ENCODE measurements at places on chromosomes 2 and 18.

- DNase-seq, result no peak
These were observed 19.0 kb downstream of the ADAM23 start for GRCh38 chr2:206462240-206462854.

DNA sequence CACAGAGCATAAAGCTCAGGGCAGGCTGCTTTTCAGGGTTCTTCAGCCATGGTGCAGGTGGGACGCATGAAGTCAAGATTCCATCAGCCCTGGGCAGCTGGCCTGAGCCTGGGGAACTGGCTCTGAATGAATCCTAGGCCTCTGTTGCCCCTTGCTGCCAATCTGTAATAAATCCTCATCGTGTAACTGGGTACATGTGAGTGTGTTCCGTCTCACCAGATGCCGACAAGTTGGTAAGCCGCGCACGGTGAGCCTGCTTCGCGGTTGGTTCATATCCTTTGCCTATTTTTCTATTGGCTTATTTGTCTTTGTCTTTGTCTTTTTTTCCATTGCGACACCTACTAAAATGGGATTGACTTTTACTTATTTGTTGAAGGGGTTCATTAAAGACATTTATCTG, 27.7 kb downstream of the B3GNT7 start:
- DNase-seq, result no peak

DNA sequence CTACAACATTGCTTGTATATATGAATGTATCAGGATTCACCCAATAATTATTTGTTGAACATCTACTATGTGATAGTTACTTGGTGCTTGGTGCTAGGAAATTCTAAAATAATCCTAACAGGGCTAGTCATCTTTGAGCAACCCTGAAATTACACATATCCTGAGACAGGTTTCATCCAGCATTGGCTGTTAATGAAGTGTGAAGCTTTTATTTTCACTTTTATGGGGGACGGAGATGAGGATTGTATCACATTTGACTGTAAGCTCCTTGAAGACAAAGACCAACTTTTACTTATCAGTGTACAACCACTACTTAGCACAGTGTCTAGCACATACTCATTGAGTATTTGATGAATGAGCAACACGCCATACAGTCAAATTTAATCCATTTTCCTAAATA, 6.8 kb upstream of the GALM start:
- DNase-seq, result no peak

DNA sequence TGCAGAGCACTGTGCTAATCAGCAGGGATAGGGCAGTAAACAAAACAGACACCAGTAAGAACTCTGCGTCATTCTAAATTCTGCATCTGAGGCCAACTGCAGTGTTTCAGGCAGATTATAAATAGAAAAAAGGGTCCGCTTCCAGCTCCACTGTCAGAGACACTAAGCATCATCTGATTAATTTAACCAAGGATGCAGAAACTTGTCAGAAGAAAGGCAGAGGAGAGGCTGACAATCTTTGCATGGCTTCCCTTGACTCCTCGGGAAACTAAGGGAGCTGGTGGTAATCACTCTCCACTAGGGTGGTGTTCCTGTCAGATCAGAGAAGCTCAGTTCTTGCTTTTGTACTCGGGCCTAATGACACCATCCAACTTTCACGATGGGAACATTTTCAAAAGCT, 123.5 kb downstream of the DNAH6 start:
- DNase-seq, result no peak

DNA sequence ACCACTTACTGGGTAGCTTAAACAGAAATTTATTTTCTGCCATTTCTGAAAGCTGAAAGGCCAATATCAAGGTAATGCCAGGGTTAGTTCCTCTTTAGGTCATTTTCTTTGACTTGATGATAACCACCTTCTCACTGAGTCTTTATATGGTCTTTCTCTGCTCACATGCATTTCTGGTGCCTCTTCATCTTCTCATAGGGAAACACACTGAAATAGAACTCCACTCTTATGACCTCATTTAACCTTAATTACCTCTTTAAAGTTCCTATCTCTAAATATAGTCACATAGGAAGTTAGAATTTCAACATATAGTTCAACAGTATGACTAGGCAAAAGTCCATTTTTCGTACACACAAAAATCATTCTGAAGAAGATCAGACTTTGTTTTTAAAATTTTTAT, 616.8 kb upstream of the VRK2 start:
- no peak for DNase-seq

GRCh38 chr2:24858996-24859395, 61.0 kb downstream of the ADCY3 start:
- no peak for DNase-seq

DNA sequence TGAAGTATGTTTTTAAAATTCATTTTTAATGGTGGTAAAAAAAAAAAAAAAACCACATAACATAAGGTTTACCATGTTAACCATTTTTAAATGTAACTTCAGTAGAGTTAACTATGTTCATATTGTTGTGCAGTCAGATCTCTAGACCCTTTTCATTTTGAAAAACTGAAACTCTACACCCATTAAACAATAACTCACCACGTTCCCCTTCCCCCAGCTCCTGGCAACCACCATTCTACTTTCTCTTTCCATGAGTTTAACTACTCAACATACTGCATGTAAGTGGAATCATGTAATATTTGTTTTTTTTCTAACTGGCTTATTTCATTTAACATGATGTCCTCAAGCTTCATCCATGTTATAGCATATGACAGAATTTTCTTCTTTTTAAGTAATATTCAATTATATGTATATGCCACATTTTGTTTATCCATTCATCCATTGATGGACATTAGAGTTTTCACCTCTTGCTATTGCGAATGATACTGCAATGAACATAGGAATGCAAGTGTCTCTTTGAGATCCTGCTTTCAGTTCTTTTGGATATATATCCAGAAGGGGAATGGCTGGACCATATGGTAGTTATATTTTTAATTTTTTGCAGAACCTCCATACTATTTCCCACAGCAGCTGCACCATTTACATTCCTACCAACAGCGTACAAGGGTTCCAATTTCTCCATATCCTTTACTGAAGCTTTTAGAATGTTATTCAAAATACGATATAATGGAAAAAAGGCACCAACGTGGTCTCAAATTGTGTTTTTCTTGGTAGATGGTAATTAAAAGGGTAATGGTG, 91.0 kb downstream of the SPTBN1 start:
- DNase-seq, result no peak

GRCh38 chr2:182946958-182947369, 80.5 kb upstream of the FRZB start:
- DNase-seq, result no peak

DNA sequence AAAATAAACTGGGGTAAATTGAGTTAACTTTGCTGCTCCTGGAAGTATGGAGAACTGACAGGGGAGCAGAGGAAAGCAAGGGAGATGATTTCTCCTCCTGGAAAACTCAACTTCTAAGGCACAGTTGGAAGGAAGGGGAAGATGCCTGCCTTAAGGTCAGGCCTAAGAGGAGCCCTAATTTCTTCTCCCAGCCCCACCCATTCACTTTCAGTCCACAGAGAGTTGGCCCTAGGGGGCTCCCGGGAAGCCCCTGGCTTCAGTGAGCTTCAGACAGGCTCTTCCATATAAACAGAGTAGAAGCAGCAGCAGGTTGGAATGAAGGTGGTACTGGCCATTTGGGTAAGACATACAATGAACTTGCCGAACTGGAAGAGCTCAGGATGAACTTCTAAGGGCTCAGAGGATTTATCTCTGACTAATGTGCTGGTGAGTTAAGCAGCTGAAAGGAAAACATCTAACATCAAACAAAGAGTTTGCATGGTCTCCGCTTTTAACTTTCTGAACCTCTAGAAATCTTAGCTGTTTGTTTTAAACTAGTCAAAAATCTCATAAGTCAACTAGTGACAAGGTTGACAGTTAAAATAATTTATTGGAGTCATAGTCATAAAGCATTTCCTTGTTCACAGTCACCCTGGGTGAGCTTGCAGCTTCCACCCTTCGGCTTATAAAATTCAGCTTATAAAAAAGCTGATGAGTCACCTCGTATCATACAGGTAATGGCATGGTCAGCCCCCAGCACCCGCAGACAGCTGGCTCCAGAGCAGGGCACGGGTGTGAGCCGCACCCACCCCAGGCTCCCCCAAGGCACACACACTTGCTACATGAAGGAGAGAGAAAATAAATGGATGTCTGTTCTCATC, 9.8 kb downstream of the MALL start:
- DNase-seq, result no peak

- peak; percentile 8 for DNase-seq
These were observed 49.9 kb downstream of the MTCL1 start for GRCh38 chr18:8754995-8755960.

- DNase-seq, result no peak
These were observed 16.9 kb upstream of the VWA3B start for GRCh38 chr2:98070081-98070480.

DNA sequence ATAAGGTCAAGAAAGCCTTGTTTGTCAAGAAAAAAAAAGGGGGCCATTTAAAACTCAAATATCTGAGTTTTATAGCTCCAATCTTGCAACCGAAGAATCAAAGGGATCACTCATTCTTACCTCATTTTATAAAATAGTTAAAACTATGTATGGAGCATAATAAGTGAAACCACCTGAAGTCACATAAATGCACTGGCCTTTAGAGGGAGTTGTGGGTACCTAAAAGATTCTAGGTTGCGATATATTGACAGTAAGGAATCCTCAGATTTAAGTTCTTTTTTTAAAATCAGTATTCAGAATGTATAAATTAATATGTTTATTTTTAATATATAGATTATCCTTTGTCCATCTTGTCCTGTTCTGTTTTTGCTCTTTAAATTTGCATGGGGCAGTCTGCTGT, 3.4 kb downstream of the ARHGAP28 start:
- no peak for DNase-seq

- peak; percentile 48 for DNase-seq
These were observed 70.2 kb upstream of the SH3BP4 start for GRCh38 chr2:234881413-234882241.

DNA sequence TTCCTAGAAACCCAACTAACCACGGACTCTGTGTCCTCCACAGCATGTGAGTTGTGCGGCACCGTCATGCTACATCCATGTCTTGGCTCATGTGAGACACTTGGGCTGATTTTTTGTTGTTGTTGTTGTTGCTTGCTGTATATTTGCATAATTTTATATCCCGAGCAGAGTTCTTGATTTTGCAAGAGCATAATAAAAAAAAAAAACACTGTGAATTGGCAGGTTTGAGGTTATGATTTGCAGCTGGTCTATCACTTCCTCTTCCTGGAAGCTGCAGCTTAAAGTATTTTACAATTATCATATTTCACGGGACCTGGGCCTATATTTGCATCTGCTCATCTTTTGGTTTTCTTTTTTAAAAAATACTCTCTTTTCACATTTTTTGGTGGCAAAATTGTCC, 142.3 kb upstream of the NRP2 start:
- no peak for DNase-seq

- no peak for DNase-seq
These were observed 119.8 kb downstream of the NDUFA10 start for GRCh38 chr2:239905306-239905705.

DNA sequence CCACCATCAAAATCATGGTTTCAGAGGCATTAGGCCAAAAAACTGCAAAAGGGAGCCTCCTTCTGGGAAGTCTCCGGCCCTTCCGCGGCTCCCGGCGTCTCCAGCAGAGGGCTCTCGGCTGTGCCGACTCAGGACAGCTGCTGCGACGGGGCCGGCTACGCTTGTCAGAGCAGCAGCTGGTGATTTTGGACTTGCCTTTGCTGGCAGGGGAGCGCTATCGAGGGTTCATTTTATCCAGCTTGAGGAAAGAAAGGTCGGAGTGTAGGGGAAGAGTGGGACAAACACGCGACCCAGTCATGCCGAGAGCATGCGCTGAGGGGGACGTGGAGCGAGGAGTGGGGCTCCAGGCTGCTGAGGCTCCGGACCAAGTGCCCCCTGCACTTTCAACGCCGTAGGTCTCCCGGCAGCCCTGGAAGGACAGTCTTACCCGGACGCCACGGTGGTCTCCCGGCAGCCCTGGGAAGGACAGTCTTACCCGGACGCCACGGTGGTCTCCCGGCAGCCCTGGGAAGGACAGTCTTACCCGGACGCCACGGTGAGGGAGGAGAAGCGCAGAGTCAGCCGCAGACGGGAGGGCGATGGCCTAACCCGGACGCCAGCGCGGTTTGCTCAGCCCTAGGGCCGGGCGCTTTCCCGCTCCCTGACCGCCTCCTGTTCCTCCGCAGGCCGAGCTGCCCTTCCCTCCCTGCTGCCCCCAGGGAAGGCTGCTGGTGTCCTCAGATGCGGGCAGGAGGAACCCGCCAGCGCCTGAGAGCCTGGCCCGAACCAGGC, 21.7 kb downstream of the DDX18 start:
- DNase-seq, result peak; percentile 27

Data from stimulated activated CD4-positive, alpha-beta T cell treated with anti-CD3 and anti-CD28 coated beads, TNF-alpha, amount 100 ng/mL, for 24 hours (primary cell).